ENCODE measurements at places on chromosomes 7 and 10. TPM values are rescaled to one million over a fixed set of nuclear protein-coding genes. Genes with fewer than 3 reads are reported as not detected.

The HSPA14 gene
- total RNA-seq = 10.0 TPM

DNA sequence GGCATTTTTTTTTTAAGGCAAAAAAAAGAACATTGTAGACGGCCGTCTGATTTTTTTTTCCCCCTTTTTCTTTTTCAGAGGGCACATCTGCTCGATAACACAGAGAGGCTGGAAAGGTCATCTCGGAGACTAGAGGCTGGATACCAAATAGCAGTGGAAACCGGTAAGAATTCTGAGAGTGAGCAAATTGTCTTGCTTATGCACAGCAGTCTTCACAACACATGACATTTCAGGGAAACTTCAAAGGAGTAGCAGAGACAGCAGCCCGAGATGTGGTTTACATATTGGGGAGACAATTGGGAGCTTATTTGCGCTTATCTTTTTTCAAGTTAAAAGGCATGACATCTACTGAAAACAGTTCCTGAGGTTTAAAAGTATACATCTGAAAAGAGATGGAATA is 91.2 kb downstream of the VTI1A start:
- no peak for DNase-seq

GRCh38 chr10:18159557-18159956 is 19.3 kb downstream of the CACNB2 start:
- no peak for DNase-seq

The LIPN gene
- not detected for total RNA-seq

DNA sequence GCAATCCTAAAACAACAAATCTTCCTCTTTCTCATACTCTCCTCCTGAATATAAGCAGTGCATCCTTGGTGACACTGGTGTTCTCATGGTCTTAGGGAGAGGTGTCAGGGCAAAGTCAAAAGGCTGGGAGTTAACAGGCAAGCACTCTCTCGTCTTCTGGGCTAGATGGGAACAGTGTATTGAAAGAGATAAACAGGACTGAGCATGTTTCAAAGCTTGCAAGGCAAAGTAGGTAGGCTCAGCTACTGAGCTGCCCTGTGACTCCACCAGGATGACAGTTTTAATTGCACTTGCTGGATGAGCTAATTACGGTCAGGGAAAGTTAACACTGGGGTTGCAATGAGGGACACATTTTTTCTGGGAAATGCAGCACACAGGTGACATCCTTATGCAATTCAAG is 554.9 kb upstream of the NRP1 start:
- DNase-seq = no peak
